ENCODE measurements at places on chromosomes 7 and 10.

DNA sequence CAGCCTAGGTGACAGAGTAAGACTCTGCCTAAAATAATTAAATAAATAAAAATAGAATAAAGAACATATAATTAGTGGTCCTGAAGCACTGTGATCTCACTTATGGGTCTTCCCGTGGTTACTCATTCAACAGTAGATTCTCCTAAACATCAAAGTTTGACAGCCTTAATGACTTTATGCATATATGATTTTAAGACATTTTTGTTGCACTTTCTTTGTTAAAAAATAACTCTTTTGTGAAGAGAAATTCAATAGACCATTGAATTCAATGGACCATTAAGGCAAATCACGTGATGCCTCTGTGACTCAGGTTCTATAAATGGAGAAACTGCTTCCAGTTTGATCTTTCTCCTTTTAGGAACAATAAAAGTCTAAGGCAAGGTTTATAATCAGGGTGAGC, 59.6 kb downstream of the ATOH7 start:
- no peak for DNase-seq

- DNase-seq: no peak
Observed at GRCh38 chr10:14116021-14116420, 214.7 kb downstream of the FRMD4A start.

DNA sequence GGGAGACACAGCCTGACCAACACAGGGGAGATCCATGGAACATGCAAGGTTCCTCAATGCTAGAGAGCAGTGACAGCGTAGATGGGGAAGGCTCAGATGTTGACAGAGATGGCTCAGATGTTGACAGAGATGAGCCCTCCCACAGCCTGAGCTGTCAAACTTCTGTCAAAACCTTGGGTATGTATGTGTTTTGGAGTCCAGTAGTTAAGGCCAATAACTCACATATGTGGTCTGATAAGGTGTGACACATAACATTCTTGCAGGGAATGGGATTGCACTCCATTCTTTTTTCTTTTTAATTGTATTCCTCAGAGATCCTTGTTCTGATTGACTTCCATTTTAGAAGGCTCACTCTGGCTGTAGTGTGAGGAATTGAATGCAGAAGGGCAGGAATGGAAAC, 136.3 kb downstream of the C1GALT1 start:
- DNase-seq: no peak

GRCh38 chr10:50552771-50553535, 70.8 kb downstream of the SGMS1 start:
- no peak for DNase-seq

GRCh38 chr10:69385454-69386350, 31.0 kb downstream of the TACR2 start:
- DNase-seq: no peak

DNA sequence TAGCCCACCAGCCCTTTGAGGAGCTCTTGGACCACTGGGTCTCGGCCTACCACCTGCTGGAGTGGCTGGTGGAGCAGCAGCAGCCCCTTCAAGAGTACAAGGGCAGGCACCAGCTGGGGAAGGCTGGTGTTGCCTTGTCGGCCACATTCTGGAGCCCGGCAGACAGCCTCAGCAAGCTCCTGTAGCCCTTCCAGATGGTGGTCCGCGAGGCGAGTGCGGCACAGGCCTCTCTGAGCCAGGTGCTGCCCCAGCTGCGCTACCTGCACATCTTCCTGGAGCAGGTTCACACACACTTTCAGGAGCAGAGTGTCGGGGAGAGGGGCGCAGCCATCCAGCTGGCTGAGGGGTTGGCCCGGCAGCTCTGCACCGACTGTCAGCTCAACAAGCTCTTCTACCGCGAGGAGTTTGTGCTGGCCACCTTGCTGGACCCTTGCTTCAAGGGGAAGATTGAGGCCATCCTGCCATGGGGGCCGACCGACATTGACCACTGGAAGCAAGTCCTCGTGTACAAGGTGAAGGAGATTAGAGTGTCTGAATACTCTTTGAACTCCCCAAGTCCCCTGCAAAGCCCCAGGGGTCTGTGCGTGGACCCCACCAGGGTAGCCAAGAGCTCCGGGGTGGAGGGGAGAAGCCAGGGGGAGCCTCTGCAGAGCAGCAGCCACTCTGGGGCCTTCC, 7.0 kb upstream of the ACTR3C start:
- no peak for DNase-seq

DNA sequence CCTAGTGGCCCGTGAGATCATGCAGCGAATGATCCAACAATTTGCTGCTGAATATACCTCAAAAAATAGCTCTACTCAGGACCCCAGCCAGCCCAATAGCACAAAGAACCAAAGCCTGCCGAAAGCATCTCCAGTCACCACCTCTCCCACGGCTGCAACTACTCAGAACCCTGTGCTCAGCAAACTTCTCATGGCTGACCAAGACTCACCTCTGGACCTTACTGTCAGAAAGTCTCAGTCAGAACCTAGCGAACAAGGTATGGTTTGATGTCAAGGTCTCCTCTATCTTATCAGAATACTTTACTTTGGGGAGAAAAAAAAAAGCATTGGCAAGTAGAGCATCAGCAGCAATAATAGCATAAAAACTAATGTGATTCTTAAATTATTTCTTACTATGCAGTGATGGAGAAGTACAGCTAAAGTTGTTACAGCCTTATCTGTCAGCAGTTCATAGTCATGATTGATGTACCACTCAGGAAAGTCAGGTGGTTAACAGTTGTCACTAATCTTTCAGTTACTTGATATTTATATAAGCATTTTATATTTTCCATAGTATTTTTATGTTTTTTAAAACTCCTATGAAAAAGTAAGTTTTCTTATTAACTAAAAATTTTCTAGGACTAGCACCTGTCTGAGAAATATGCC, 117.1 kb downstream of the LCOR start:
- no peak for DNase-seq

DNA sequence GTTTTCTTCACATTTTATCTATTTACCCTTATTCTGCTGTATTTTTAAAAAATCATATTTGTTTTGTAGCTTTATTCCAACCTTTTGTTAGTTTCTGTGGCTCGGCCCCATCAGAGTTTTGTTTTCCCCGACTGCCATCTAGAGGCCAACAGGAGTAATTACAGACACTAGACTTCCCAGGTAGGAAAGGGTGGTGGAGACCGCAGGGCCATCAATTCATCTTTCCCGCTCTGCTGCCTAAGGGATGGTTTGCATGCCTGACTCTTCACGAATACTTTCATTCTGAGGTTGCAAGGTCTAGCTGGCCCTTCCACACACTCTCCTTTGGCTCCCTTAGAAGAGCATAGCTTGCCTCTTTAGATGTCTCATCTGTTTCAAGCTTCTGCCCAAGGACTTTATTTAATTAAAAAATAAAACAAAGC, 38.3 kb downstream of the LYZL2 start:
- DNase-seq: no peak

- no peak for DNase-seq
Observed at GRCh38 chr7:132311733-132312132, 264.5 kb downstream of the PLXNA4 start.

DNA sequence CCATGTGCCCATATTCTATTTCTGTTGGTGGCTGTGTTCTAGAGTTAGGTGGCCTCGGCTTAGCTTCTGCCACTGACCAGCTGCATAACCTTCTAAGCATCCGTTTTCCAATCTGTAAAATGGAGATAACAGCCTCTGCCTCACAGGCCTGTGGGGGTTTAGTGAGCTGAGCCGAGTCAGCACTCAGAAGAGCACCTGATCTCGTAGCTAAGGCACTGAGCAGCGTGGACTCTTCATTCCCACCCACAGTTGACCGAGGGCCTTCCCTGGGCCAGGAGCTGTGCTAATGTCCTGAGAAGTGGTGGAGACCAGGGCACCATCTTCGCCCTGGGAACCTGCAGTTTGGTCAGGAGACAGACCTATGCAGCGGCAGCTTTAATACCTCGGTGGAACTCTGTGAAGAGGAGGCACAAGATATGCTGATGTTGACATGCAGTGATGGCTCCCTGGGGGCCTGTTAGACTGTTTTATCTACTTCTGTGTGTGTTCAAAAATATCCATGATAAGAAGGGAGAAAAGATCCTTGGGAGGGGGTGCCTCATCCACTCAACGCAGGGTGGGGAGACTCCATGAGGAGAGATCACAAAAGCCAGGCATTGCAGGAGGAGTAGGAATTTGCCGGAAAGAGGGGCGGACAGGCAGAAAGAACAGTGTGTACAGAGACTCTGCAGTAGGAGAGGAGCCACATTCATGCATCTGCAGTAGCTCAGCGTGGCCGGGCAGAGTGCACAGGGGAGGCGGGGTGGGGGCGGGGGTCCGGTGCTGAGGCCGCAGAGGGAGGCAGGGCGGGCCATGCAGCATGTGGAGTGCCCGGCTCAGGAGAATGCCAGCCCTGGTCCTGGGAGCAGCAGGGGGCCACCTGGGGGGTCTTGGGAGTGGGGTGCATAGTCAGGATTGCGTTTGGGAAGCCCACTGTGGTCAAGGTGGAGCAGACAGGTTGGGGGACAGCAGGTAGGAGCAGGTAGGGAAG, 136.8 kb downstream of the C10orf105 start:
- DNase-seq: no peak

- DNase-seq: no peak
Observed at GRCh38 chr7:136086712-136087111, 109.6 kb upstream of the MTPN start.

GRCh38 chr10:43971981-43972380, 323.3 kb upstream of the ZNF32 start:
- DNase-seq: no peak

DNA sequence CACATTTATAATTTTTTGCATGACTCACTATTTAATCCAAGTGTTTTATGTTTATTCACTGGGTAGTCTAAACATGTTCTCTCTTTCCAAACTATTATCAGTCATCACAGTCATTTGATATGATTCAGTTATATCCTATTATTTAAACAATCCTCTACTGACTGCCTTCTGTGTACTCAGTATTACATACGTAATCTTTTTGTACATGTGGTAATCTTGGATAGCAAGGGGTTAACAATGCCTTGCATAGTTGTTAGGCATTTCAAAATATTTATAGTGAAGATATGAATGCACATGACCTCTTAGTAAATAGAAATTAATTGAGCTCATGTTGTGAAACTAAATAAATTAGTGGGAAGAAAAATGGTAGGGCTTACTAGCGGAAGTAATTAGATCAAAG, 379.4 kb upstream of the KIAA1217 start:
- no peak for DNase-seq

DNA sequence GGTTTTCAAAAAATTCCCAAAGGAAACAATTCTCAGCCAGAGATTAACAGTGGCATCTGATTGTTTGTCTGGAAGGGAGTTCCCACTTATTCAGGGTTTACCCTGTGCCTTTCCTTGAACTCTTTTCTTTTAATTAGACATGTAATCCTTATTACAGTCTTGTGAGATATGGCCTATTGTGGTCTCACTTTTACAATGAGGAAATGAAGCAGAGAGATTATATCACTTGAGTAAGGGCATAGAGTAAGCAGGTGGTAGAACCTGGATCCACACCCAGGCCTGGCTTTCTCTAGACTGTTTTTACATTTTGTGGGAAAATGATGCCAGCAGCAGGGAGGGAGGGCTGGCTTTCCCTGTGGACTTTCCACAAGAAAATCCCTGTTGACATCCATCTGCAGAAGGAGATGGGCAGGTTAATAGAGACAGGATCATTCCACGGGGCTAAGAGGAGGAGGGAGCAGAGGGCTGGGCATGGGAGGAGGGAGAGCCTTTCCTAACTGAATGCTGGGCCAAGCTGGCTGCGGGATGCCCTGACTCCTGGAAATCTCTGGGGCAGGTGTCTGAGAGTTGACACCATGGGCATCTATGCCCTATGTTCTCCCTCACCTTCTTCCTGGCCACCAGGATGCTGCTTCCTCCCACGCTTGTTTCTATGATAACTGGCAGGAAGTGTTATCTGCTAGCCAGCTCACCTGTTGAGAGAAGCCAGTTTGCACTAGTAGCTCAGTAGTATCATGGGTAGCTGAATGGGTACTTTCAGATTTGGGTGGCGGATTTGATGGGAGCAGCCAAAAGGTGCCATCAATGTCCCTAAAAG, 28.7 kb upstream of the ARHGAP22 start:
- DNase-seq: no peak

DNA sequence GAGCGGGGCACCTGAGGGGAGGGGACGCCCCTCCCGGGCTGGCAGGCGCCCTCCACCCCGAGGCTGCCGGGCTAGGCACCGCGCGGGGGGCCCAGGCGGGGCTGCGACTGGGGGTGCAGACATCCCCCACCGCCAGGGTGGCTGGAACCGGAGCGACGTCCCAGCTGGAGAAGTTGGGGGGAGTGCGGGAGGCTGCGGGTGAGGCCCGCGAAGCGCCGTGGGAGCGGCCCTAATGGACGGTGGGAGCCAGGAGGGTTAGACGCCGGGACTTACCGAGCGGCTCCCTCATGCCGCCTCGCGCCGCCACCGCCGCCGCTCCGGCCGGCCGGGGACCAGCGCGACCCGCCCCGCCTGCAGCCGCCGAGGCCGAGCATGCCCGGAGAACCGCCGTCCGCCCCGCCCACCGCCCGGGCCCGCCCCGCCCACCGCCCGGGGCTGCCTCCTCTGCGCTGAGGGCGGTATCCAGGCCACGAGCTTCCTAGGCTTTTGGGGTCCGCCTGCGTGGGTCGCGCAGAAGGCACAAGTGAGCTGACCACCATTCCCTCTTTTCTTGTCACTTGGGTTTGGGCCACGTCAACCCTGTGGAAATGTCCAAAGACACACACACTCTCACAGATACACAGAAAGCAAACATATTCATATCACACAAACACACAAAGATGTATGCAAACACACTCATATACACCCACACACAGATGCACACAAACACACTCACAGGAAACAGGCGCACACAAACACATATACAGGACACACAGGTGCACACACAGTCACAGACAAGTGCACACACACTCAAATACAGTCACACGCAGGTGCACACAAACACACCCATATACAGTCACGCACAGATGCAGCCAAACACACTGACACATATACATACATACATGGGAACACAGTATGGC, at the start of gene JCAD:
TSS of gene JCAD (minus strand) at position 378 of the 899 bp plus-strand sequence. CDS start 11,774 bp downstream, outside the sequence.
- peak; percentile 41 for DNase-seq

DNA sequence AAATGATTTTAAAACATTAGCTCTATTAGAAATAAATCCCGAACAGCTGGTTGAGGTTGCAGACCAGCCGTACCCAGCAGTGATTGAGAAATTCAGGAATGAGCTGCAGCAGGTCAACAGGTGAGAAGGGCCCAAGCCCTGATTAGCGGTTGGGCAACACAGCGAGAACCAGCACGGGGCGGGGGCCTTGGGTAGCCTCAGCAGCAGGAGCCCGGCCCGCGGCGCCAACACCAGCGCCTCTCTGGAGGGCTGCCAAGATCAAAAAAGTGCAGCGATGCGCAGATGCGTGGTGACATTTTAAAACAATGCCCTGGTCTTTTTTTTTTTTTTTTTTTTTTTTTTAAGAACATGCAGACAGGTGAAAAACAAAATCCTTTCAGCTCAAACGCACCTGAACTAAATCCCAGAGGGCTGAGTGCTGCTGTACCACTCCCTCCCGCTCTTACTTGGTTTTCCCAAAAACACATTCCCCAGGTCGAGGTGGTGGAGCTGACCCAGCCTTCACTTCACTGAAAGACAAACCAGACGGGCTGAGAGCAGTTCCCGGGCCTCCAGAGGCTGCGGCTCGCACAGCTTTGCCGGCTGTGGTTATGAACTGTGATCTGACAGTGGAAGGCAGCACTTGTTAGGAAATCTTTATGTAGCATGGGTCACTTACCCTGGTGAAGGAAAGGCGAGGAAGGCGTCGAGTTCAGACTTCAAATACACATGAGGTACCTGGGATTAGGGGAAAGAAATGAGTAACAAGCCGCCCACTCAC, 579.4 kb downstream of the SDK1 start:
- DNase-seq: no peak
